Activated T-cell treated with anti-CD3 and anti-CD28 coated beads, Interleukin-2, amount 50 U/mL, for 24 hours (primary cell): ENCODE measurements at places on chromosomes 1 and 21.

DNA sequence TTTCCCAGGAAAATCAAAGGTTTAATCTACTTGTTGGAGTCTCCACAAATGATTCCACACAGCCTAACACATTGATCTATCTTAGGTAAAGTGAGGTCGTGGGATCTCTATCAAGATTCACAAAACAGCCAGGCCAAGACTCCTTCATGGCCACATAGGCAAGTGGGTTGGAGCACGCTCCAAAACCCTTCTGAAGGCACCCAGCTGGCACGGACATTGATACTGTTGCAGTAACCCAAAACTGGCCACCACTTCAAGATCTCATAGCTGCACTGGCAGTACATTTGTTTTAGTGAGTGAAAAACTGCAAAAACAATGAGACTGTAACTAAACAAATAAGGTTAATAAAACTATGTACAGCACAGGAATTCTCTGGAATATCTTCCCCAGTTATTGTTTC, 61.9 kb downstream of the COLGALT2 start:
- no peak for DNase-seq

GRCh38 chr1:54350360-54350759, 55.8 kb downstream of the SSBP3 start:
- no peak for DNase-seq

DNA sequence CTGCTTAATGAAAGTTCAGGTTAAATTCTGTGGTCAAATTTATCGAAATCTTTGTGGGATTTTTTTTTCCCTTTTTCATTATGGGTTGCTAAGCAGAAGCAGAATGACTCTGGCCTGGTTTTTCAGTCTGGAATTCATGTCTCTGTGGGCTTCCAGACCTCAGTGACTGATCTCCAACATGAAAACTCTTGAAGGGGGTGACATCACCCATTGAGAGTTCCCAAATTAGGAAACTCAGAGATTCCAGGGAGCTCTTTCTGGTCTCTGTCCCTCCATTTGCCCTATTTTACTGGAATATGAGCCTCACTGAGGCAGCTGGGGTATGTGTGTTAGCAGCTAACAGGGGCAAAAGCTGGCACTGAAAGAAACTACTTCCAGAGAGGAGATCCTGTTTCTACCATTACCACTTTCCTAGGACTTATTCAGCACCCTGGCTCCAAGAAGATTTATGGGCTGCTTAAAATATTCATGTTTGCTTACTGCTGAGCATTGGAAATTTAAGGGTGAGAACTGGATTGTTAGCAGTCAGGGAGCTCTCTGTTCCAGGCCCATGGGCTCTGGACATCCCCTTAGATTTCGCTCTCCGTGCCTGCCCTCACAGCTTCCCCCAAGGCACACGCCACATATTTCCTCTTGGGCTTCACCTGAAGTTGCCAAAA, 203.4 kb upstream of the SPAG17 start:
- no peak for DNase-seq

DNA sequence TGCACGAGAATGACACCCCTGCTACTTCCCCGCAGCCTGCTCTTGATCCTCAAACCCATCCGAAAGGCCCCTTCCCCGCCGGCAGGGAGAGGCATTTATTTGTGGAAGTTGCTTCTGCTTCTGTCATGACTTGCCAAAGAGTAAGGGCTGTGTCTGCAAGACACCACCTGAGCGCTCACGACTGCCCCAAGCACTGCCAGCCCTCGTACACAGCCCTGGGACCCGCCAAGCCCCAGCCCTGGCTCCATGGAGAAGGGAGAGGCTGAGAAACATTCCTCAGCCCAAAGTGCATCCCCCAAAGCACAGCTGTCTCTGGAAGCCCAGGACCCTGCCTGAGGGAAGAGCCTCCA, 6.3 kb upstream of the TPRG1L start:
- DNase-seq: no peak

- no peak for DNase-seq
These were observed 85.0 kb upstream of the LYST start for GRCh38 chr1:235951661-235952060.

- DNase-seq: no peak
These were observed 177.4 kb upstream of the NRIP1 start for GRCh38 chr21:15241997-15242736.

DNA sequence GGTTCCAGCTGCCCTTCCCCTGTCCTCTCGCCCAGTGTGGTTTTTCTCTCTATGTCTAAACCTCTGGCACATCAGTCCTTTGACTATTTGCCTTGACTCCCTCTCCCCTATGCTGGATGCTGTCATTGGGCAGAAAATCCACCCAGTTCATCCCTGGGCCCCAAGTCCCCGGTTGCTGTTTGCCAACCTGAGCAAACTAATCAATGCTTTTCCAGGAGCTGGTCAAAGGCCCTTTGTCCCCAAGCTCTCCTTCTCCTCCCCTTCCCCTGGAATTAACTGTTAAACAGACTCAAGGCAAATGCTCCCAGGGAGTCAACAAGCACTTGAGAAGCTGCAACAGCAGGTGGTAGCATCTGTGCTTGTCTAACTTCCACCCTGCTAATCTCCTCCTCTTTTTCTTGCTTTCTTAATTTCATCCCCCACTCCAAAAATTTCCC, 102.7 kb downstream of the LMX1A start:
- no peak for DNase-seq

GRCh38 chr1:206411321-206411720, 59.0 kb upstream of the IKBKE start:
- DNase-seq: no peak

- no peak for DNase-seq
These were observed 39.5 kb downstream of the IER5 start for GRCh38 chr1:181127898-181128453.

- peak; percentile 28 for DNase-seq
These were observed 171.6 kb upstream of the EDN2 start for GRCh38 chr1:41656068-41656467.

GRCh38 chr1:162847839-162848453, 13.0 kb downstream of the CCDC190 start:
- DNase-seq: peak; percentile 82

DNA sequence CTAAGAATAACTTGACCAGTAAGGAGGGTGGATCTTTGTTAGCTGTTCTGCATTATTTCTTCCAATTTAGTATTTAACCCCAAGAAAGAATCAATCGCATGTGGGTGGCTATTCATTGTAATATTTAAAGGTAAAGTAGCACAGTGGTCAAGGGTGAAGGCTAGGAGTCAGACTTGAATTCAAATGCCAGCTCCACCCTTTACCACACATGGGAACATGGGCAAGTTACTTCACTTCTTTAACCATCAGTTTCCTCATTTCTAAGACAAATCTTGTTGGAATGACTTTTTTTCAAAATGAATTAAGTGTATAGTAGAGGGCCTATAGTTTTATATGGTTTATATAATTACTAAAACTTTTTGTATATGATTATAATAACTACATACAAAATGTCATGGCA, 71.3 kb upstream of the S1PR1 start:
- no peak for DNase-seq

- DNase-seq: no peak
These were observed 127.8 kb downstream of the NTMT2 start for GRCh38 chr1:170273291-170274130.

DNA sequence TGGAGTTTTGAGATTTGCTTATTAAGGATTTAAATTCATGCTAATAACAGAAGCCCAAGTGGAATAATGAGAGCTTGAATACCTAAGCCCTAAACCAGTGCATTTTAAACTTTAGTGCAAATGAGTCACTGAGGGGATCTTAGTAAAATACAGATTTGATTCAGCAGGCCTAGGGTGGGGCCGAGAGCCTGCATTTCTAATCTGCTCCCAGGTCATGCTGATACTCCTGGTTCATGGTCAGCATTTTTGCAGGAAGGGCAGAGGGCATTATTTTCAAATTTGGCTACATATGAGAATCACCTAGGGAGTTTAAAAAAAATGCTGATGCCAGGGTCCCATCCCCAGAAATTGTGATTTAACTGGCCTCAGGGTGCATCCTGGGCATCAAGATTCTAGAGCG, 39.3 kb downstream of the DNTTIP2 start:
- no peak for DNase-seq

DNA sequence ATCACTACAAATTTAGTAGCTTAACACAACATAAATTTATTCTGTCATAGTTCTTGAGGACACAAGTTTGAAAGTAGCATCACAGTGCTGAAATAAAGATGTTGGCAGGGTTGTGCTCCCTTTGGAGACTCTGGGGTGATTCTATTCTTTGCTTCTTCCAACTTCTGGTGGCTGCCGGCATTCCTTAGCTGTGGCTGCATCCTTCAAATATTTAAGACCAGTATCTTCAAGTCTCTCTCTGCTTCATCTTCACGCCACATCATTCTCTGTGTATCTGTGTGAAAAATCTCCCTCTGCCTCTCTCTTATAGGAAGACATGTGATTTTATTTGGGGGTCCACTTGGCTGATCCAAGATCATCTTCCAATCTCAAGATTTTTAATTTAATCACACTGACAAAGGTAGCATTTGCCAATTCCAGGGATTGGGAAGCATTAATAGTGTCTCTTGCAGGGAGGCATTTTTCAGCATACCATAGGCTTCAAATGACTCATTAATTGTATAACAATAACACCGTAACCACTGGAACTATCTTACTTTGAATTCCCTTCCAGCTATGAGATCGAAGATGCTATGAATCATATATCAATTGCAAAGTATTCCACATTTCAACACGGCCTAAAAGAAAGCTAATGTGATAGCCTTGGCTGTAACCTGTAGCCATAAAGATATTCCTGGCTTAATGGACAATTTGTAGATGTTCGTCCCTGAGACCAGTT, 74.6 kb downstream of the DPT start:
- DNase-seq: no peak

DNA sequence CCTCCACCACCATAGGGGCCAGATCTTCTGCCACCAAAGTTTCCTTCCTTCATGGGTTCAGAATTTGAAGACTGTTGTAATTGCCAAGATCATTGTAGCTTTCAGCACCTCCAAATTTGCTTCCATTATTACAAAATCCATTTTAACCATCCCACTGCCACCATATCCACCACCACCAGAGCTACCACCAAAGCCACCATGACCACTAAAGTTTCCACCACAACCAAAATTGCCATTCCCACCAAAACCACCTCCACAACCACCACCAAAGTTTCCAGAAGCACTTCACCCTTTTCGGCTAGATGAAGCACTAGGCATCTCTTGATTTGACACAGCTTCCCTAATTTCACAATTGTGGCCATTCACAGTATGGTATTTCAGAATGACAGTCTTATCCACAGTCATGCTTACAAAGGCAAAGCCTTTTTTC, 45.2 kb downstream of the SLC30A7 start:
- peak; percentile 58 for DNase-seq

DNA sequence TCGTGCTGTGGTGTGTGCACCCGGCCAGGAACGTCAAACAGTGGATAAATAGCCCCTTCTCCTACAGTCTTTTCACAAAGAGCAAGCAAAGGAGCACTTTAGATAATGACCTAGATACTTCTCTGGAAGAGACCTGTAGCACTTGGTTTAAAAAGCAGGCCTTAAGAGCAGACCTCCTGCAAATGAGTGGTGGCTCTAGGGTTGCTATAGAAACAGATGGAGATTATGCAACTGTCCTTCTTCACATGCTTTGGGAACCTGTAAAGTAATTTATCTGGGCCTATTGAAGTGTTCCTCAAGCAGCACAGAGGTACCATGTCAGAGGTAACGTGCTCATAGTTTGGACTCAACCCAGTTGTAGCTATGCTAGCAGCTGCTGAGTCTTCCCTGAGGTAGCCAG, 208.2 kb upstream of the KIAA0040 start:
- DNase-seq: no peak

DNA sequence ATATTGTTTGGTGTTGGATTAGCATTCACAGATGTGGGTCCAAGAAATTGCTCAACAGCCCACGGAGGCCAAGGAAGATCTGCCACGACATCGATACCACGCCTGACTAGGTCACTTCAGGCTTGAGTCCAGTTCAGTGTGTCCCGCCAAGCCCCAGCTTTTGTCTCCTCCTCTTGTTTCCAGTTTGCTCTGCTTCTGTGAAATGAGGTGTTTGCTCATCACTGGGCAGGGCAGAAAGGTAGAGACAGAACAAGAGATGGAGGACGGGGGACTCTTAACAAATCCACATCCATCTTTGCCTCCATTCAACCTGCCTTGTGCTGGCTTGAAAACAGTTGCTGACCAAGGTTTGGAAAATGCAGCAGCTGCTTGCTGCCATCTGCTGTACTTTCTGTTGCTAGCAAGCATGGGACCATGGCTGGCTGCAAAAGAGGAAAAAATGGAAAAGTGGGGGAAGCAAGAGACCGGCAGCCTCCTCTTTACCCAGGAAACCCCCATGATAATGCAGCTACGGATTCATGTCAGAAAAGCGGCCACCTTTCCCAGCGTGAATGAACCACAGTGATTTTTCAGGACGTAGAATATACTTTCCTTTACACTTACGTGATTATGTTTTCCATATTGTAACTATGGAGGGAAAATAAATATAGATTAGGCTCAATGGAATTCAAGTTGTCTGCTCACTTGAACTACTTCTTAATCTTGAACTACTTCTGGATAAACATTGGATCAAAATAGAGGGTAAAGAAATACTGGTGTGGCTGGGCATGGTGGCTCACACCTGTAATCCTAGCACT, 80.2 kb upstream of the GREM2 start:
- no peak for DNase-seq

- no peak for DNase-seq
These were observed 13.4 kb upstream of the PKP1 start for GRCh38 chr1:201269900-201270410.

GRCh38 chr1:16927256-16927655, 5.5 kb downstream of the CROCC start:
- no peak for DNase-seq

DNA sequence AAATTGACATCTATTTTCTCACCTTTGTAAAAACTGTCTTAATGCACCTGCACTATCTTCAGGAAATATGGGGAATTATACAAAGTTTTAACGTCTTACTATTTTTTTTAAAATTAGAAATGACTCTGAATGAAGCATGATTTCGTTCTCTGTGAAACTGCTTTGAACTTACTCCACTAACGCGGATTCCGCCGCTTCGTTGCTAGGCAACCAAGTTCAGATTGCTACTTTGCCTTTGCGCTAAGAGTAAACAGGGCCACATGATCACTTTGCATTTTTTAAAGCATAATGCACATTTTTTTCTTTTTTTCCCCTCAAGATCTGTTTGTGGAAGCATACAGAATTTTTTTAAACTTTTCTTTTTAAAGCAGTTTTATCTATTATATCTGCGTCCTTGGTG, 690.5 kb downstream of the BRINP3 start:
- no peak for DNase-seq

DNA sequence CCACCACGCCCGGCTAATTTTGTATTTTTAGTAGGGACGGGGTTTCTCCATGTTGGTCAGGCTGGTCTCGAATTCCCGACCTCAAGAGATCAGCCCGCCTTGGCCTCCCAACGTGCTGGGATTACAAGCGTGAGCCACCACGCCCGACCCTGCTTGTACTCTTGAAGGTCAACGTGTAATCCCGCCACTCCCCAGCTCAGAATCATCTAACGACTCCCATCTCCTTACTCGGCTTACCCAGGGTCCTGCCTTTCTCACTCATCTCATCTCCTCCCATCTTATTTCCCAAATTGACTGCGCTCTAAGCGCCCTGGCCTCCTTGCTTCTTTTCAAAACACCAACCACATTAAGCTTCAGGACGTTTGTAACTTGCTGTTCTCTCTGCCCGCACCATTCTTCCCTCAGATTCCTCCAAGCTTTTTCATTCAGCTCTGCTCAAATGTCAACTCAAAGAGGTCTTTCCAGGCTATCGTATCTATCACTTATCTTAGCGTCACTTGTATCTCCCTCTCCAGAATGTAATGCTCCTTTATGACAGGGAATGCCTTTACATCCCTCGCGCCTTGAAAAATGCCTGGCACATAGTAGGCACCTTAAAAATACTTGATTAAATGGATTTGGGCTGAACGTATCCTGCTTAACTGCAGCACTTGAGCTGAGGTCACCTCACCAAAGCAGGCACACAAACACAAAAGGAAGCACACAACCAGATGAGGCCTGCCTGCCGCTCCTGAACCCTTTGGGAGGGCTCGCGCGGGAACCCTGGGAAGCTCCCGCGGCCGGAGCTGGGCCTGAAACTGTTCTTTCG, 1.4 kb upstream of the USP1 start:
- DNase-seq: no peak
